ENCODE measurements at places on chromosomes 16 and 17. TPM values are rescaled to one million over a fixed set of nuclear protein-coding genes. Genes with fewer than 3 reads are reported as not detected.

Gene BCL6B
- total RNA-seq, result 13.1 TPM

DNA sequence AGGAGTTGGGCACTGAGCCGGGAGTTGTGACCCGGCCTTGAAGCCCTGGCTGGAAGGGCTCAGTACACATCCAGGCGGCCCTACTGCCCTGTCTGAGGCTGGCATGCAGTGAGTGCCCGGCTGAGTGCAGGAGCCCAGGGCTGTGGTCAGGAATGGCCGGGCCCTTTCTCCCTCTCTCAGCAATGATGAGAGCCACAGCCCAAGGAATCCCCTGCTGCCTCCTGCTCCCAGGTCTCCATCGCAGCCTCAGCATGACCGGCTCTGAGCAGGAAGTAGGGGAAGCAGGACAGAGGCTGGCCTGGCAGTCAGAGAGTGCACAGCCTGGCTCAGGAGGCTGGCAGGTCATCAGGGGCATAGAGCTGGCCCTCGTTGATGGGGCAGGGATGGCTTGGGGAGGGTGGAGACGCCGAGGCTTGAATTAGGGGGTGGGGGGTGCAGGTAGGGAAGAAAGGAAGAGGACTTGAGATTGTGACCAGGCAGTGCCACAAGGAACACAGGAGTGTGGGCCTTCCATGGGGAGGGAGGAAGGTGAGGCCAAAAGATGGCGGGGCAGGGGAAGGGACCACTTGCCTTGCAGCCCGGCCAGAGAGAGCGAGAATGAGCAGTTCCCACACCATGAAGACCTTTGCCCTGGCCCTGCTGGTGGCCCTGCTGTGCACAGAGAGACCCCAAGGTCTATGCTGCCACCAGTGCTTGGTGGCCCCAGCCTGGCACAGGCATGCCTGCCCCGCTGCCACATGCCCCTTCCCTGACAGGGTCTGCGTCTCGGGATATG, 32.1 kb upstream of the KRT17 start:
- DNase-seq, result no peak

- peak; percentile 30 for DNase-seq
These were observed 26.3 kb upstream of the CBX4 start for GRCh38 chr17:79865351-79866210.

- DNase-seq, result peak; percentile 30
These were observed 9.8 kb downstream of the MYBBP1A start for GRCh38 chr17:4545217-4545951.

- no peak for DNase-seq
These were observed 30.8 kb downstream of the GINS2 start for GRCh38 chr16:85657996-85658395.

DNA sequence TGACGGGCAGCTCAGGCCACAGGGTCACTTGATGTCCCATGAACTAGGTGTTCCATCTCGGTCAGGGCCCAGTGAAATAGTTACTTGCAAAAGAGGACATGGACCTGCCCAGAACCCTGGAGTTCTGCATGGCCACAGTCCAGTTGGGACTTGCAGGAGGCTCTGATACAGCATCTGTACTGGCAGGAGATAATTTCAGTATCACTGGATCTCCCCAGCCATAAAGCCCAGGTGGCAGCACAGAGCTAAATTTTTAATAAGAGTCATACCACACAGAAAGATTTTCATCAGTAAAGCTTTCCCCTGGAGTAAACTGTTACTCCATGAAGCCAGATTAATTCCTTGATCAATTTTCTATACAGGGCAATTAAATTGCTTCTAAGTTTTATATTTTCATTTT, 18.0 kb upstream of the SLC16A5 start:
- DNase-seq, result no peak

GRCh38 chr17:19364699-19365498, 2.4 kb upstream of the B9D1 start:
- DNase-seq, result peak; percentile 35

Gene ZNF423
- 7.8 TPM for total RNA-seq

DNA sequence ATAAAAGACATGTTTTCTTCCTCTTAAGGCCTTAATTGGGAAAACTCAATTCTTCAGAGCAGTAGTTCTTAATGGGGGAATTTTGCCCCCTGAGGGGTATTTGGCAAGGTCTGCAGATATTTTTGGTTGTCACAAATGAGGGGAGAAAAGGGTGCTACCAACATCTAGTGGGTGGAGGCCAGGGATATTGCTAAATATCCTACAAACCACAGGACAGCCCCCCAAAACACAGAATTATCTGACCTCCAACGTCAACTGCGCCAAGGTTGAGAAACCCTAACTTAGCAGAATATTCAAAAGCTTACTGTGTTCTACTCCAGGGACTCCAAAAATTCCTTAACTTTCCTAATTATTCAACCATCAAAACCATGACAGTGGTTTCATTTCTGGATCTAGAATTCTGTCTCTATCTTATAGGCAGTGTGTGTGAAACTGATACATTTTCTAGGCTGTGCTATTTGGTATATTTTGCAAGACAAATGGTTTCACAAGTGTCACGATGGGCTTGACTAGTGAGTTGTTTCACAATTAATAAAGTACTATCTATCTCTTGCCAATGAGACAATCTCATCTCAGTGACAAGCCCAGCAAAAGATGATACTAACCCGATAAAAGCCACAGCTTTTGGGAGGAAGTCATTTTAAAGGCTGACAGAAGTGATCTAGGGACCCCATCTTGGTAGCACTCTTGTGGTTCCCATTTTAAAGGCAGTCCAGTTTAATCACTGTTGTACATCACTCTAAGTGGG, 14.7 kb downstream of the TXNDC11 start:
- no peak for DNase-seq

Gene NAGS
- 0.57 TPM for total RNA-seq

Gene FAM20A
- 7.6 TPM for total RNA-seq

Gene KRT31
- total RNA-seq, result not detected

GRCh38 chr17:28961391-28961790, 10.1 kb upstream of the PHF12 start:
- DNase-seq, result no peak

Gene WFIKKN2
- 0.07 TPM for total RNA-seq

GRCh38 chr17:34015253-34015652, 239.8 kb upstream of the CCL2 start:
- no peak for DNase-seq

- DNase-seq, result no peak
These were observed 67.9 kb downstream of the TNRC6C start for GRCh38 chr17:78026381-78026780.

GRCh38 chr17:13395862-13396261, 205.9 kb downstream of the HS3ST3A1 start:
- DNase-seq, result no peak

GRCh38 chr17:58626905-58627304, 64.9 kb downstream of the TEX14 start:
- no peak for DNase-seq

DNA sequence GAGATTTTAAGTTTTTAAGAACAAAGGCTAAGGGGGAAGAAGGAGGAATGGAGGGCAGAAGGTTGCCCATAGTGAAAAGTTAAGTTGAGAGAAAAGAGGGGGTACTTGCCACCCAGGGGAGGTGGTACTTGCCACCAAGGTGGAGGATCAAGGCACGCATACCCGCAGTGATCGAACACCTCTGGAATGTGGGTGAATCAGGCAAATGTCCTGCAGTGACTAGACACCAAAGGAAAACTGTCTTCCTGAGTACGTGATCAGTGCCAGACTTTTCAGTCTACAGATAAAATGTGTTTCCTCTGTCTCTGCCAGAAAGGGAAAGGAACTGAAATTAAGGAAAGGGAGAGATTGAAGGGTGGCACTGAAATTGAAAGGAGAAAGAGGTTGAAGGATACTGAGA, 2285.3 kb downstream of the TP53TG3F start:
- no peak for DNase-seq

DNA sequence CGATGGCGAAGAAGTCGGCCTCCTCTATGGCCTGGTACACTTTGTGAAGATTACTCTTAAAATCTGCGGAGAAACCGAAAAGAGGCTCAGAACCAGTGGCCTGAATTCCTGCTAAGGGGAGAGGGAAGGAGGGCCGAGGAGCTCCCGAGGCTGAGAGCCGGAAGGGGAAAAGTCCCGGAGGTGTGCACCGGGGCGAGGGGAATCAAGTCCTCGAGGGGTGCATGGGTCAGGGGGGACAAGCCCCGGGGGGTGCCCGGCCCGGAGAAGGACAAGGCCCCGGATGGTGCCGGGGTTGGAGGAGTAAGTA, 495 bp downstream of the PARN start:
- no peak for DNase-seq

- no peak for DNase-seq
These were observed 442.3 kb upstream of the MON1B start for GRCh38 chr16:76748461-76749348.

Gene ST6GALNAC1
- 3.8 TPM for total RNA-seq

Gene EVPL
- total RNA-seq, result 0.07 TPM

DNA sequence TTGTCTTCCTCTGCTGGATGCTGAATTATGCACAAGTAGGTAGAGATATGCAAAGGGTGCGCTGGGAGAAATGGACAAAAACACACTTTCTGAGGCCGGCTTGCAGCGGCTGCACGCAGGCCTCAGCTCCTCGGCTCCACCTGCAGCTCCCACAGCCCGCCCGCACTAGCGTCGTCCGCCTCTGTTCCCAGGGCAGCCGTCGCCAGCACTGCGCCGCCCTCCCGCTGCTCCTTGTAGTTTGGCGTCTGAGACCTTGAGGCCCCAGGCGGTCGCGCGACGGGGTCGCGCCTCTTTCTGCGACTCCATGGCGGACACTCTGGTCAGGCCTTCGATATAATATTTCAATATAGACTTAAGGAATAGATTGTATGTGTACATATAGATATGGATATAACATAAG, 24.8 kb downstream of the SLFN12 start:
- no peak for DNase-seq

Gene MYH2
- total RNA-seq, result 0.10 TPM

Gene PIEZO1
- 19.1 TPM for total RNA-seq

- DNase-seq, result no peak
These were observed 35.0 kb upstream of the SLC5A10 start for GRCh38 chr17:18916816-18917500.

DNA sequence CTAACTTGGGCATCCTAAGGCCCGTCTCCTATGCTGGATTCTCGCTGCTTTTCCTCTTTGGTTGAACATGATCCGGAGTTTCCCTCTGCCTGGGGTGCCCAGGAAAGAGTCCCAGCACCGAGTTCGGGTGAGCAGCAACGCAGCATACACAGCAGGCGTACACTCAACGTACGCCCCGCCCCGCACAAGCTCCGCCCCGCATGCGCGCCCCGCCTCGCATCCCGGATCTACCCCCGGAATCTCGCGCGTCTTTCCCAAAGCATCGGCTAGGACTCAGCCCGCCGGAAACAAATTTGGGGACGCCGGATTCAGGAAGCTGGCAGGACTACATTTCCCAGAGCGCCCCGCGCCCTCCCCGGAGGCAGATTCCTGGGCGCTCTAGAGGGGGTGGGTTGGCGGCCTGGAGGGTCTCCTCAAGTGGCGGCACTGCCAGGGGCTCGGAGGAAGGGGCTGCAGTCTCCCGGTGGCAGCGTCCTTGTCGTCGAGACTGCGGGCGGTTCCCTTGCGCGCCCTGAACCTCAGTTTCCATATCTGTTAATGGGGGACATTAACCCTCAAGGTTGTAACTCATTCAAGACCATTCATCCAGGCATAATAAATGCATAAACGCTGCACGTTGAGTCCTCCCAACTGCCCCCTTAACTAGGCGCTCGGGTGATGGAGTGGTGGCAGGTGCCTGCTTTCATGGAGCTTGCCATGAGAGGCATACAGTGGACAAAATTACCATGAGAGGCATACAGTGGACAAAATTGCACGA, 1.8 kb upstream of the ZNF500 start:
- DNase-seq, result peak; percentile 99

DNA sequence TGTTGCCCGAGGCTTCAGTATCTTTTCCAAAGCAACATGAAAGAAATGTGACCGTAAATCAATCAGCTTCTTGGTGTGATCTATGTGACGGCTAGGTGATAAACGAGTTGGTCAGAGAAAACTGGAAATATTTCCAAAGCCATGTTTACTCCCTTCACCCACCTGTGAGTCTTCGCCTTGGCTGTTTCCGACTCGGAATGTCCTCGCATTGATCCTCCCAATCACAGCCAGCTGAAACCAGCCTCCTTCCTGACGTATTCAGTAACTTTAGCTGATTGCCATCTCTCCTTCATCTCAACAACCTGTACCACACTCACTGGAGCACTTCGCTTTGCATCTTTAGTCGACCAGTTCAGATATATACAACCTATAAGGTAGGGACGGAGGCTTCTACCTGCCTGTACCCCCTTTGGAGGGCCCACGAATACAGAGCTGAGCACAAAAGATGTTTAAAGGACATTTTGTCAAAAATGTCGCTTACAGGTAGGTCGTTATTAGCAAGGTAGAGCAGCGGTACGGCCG, 705 bp downstream of the KRABD2 start:
- no peak for DNase-seq

GRCh38 chr17:14559264-14560119, 258.6 kb downstream of the HS3ST3B1 start:
- no peak for DNase-seq

Gene LASP1
- 28.4 TPM for total RNA-seq

DNA sequence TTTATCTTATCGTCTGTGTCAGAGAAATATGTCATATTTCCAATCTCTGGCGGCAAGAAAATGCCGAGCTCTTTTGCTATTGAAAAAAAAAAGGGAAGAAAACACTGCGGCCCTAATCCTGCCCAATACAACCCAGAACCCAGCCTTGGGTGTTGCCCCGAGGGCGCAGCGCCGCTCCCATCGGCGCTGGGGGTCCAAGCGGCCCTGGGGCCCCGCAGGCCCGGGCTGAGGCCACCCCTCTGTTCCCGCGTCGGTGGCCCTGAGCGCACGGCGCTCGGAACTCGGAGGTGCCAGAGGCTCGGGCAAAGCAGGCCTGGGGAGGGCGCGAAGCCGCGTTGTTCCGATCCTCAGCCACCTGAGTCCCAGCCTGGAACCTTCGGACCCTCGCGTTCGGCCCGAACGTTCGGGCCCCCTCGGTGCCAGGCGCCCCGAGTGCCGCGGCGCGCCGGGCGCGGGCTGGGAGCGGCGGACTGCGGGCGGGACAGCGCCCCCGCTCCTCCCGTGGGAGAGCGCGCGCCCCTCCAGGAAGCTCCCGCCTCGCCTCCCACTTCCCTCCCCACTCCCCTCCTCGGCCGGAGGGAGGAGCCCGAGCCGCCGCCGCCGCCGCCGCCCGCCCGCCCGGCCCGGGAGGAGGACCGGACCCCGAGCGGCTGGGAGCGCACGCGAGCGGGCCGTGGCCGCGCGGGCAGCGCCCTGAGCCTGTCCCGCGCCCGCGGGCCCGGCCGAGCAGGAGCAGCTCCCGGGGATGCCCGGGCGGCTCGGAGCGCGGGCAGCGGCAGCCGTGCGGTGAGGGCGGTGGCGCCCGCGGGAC, at the start of gene CPNE2:
Gene CPNE2, plus strand, starts transcription at position 609 of the 811 bp plus-strand sequence. CDS start 18,160 bp downstream, outside the sequence.
- peak; percentile 81 for DNase-seq

Gene MVP
- total RNA-seq, result 47.0 TPM

Gene GLP2R
- 0.35 TPM for total RNA-seq

Gene TAF15
- total RNA-seq, result 110 TPM

DNA sequence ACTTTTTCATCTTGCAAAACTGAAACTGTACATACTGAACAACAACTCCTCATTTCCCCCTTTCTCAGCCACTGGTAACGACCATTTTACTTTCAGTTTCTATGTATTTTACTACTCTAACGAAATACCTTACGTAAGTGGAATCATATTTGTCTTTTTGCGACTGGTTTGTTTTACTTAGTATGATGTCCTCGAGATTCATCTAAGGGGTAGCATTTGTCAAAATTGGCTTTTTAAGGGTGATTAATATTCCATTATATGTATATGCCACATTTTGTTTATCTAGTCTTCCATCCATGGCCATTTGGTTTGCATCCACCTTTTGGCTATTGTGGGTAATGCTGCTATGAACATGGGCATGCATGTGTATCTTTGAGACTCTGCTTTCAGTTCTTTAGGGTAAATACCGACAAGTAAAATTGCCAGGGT, 10.4 kb downstream of the KPNB1 start:
- no peak for DNase-seq

Gene DPEP2
- total RNA-seq, result 2.2 TPM

Measured in left ventricle myocardium superior (tissue), 1 donor.